ENCODE measurements at places on chromosomes 12 and 14.

GRCh38 chr12:131355361-131356245 is 355.3 kb upstream of the SFSWAP start:
- DNase-seq: no peak

DNA sequence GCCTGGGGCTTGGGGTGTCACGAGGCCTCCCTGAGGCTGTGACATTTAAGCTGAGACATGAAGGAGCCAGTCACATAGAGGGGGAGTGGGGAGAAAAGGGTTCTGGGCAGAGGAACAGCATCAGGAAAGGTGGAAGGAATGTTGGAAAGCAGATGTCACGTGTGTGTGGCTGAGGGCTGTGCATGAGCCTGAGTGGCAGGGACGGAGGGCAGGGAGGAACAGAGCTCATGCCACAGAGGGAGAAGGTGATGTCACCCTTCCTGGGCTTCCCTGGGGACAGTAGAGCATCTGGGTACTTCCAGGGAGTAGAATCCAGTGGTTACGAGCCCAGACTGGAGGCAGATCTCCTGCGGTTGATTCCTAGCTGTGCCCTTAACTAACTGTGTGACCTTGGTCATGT is 32.0 kb upstream of the JDP2 start:
- no peak for DNase-seq

GRCh38 chr12:84764001-84764400 is 148.6 kb downstream of the SLC6A15 start:
- DNase-seq: no peak

DNA sequence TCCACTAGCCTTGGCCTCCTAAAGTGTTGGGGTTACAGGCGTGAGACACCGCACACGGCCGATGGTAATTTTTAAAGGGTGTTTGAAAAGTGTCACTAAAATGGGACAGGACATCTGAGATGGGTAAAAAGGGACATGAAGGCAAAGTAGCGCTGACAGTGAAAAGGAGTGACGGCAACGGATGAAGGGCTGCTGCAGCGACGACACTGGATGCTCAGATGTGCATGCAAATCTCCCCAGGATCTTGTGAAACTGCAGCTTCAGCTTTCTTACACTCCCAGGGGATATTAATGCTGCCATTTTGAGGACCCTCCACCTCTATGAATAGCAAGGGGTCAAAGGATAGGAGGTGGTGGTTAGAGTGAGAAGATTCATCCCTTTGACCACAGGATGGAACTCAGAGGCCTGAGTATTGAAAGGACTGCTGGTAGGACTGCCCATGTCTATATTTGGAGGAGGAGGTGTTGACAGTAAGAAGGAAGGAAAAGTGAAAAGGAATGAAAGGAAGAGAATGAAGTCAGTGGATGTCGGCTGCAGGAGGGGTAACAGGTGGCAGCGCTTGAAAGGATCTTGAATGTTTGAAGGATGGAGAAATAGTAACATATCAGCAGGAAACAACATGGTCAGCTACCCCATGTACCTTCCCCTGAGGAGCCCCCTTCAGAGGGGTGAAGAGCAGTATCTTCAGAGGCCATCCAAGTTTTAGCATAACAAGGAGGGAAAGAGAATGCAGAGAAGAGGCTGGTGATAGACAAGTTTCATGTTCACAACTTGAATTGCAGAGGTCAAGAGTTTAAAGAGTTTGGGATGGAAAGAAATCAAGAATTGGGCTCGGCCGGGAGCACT is 37.1 kb downstream of the CLIP1 start:
- no peak for DNase-seq

DNA sequence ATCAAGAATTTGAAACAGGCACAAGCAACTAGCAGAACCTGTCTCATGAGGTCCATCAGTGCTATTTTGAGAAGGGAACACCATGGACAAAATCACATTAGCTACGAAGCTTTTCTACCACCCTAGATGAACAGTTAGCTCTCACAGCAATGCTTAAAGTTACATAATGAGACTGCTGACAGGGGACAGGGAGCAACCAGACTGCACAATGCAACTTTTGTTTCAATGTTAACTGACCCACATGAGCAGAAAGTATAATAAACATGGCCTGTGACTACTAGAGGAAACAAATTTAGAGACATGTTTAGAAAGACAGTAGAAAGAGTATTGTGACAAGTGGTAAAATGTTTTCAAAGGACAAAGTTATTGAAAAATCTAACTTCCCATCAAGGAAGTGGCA is 282.8 kb downstream of the CEP128 start:
- DNase-seq: no peak

- no peak for DNase-seq
Observed at GRCh38 chr12:92696216-92696615, 6.6 kb upstream of the PLEKHG7 start.
